ENCODE measurements at places on chromosomes 2 and 18.

- DNase-seq, result no peak
Measured at GRCh38 chr2:113138428-113139322, 11.3 kb downstream of the IL1RN start.

DNA sequence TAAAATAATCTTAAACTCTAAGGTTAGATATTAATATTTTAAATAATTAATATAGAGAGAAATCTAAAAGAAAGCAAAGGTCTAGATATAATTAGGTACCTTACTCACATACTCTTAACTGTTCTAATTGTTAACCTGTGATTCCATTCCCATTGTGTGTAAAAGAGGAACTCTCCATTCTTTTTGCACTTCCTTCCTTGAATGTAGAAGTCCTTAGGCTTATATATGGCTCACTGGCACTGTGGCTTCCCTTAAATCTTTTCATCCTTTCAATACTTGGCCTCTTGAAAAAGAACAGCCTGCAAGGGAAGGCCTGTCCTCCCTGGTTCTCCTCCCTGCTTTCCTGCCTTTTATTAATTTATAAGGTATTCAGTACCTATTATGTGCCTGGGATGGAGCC is 182.8 kb upstream of the FOSL2 start:
- no peak for DNase-seq

DNA sequence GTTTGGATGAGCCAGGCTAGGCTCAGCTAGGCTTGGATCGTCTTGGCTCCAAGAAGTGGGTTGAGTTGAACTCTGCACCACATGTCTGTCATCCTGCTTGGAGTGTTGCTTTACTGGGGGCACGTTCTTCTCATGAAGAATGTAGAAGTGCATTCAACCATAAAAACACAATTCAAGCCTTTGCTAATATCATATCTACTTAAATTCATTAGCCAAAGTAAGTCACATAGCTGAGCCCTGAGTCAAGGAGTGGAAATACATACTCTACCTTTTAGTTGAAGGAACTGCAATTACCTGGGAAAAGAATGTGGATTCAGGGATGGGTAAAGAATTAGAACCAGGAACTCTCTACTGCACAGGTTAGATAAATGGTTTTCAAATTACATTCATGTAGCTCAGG is 360.4 kb upstream of the KCNH7 start:
- no peak for DNase-seq

DNA sequence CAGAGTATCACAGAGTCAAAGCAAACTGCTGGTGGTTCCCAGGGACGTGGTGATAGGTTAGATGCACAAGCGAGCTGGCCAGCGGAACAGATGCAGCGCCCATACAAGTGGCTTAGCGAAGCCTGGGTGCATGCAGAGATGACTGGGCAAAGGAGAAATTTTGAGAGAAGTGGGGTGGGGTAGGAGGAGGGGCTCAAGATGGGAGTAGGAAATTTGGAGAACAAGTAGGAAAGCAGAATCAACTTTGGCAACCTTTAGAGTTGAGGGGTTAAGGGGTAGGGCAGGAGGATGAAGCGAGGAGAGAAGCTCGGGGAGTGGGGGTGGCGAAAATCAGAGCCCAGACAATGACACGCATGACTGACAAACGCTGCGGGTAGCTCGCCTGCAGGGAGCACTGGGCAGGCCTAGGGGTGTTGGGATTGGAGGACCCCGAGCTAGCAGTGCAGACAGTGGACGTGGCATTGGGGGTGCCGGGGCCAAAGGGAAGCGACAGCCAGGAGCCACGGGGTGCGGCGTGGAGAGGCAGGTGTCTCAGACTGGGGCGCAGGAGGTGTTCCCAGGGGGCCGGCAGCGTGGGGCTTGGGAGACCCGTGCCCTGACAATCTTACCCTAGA is 431 bp downstream of the FAM98A start:
- DNase-seq, result peak; percentile 75

- no peak for DNase-seq
Measured at GRCh38 chr2:197212344-197213262, 98.0 kb downstream of the ANKRD44 start.

DNA sequence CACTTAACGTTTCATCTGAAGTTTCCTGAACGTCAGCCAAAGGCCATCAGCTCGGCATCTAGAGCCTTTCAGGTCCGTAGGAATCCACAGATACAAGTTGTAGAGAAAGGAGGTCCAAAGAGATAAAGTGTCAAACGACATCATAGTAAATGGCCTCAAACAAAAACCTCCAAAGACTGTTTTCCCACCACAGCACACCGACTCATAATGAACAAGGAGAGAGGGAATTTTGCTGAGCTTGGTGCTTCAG is 150.3 kb downstream of the PXDN start:
- DNase-seq, result no peak

- no peak for DNase-seq
Measured at GRCh38 chr2:224613543-224614286, 28.6 kb upstream of the CUL3 start.

DNA sequence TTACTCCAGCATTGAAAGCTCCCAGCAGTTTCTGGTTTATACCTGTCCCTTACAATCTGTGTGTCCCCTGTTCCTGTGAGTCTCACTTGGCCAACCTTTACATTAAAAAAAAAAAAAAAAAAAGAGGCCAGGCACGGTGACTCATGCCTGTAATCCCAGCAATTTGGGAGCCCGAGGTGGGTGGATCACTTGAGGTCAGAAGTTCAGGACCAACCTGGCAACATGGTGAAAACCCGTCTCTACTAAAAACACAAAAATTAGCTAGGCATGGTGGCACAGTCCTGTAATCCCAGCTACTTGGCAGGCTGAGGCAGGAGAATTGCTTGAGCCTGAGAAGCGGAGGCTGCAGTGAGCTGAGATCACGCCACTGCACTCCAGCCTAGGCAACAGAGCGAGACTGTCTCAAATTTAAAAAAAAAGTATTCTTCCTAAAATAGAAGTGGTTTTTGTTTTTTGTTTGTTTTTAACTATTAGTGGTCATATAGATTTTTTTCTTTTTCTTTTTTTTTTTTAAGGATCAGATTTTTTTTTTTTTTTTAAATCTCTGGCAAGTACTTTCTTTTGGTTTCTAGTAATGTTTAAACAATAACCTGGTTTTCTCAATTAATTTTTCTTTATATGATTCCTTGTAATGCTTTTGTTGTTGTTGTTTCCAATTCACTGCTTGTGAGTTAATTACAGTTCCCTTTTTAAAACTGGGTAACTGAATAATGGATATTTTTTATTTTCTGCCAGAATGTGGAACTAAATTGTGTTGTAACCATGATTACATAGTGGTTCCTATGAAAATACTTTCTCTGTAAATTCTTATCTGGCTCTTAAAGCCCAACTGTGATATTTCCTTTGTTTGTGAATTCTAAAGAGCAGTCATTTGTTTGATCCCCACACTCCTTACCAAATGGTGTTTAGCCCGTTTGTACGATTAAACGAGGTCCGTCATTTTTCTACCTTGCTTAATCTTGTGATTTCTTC is 116.8 kb downstream of the CTAGE1 start:
- DNase-seq, result no peak

- no peak for DNase-seq
Measured at GRCh38 chr2:65660340-65660739, 227.9 kb upstream of the SPRED2 start.

DNA sequence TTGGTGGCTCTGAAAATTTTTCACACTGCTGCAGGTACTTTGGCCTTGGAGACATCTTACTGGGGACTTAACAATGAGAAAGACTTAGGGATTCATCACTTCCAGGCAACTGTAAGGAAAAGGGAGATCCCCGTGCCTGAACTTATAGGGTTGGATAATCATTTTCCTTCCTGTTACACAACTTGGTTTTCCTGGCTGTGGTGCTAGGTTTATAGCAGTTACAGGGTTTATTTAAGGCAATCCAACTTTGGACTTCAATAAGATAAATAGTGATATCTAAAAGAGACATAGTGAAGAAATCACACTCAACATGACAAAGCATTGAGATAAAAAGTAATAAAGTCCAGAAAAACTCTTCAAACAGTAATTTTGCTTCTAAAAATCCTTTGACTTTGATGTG is 70.2 kb upstream of the RAPH1 start:
- DNase-seq, result no peak

- DNase-seq, result no peak
Measured at GRCh38 chr2:105865222-105865913, 120.7 kb downstream of the NCK2 start.

- no peak for DNase-seq
Measured at GRCh38 chr2:122101319-122101718, 345.9 kb downstream of the TSN start.

DNA sequence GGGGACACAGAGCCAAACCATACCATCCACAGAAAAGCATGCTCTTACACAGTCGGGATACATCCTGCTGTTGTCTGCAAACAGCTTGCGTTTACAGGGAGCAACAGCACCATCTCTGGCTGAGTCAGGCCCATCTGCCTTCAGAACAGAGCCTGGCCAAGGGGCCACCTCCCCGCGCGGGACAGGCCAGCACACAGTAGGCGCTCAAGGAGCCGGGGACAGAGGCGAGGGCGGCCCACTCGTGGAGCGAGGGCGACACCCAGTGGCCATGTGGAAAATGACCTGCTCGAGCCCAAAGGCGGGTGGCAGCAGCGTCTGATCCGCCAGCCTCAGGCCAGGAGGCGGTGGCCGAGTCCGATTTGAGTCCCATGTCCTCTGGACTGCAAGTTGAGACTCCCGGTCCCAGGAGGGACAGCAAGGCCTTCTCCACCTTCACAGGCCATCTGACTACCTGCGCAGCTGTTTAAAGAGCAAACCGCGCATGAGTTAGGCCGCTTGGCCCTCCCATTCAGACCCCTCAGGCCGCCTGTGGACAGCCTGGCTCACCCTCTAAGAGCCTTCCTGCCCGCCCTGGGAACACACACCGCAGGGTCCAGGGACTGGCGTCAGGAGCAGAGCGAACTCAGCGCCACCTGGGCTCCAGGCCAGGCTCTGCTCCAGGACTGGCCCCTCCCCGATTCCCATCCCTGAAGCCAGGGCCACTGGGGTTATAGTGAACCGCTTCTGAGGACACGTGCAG is 38.3 kb downstream of the TTC32 start:
- DNase-seq, result peak; percentile 89

- DNase-seq, result no peak
Measured at GRCh38 chr2:170525566-170525900, 189.6 kb upstream of the SP5 start.

- DNase-seq, result no peak
Measured at GRCh38 chr2:74255660-74256213, 57.3 kb downstream of the MTHFD2 start.

GRCh38 chr2:178142274-178143065 is 30.2 kb downstream of the RBM45 start:
- no peak for DNase-seq

DNA sequence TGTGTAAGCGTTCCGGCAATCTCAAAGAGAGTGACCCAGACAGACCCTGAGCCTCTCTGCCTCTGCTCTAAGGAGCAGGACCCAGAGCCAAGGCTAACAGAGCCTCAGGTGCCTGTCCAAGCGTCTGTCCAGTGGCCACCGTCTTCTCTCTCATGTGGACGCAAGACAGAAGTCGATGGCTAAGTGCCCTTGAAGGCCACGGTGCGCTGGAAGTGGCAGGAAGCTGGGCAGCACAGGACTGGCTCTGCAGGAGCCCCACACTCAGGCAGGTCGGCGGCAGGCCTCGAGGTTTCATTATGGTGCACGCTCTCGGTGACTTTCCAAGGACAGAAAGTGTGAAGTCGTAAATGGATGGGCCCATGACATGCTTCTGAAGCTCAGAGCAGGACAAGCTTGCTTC is 49.1 kb downstream of the HDAC4 start:
- no peak for DNase-seq

DNA sequence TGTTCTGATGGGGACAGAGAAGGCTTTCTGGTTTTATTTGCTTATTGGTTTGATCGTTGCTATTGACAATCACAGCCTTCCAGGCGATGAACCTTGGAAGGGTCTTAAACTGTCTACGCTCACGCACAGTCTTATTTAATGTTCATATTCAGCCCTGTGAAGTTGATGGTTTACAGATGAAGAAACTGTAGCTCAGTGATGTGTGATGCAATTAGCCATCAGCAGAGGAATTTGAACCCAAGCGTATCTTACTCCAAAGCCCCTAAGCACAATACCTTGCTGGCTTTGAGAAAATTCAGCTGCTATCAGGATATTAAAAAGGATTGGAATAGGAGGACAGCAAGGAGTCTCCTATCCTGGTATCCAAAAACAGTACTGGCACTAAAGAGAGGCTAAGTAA is 98.3 kb upstream of the STPG4 start:
- DNase-seq, result no peak

DNA sequence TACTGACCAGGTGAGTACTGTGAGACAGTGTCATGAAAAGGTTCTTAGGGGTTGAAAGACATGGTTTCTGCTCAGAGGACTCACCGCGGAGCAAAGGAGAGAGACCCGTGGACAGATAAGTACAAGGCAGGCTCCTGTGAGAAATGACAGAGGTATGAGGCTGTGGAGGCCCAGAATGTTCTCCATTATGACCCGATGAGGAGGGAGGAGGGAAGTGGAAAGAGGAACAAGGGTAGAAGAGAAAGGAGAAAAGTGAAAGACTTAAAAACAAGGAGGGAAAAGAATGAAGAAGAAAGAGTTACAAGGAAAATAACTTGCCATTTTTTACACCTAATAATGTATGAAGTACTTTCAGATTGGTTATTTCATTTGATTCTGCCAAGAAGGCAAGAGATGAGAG is 29.8 kb downstream of the MAPRE3 start:
- no peak for DNase-seq

DNA sequence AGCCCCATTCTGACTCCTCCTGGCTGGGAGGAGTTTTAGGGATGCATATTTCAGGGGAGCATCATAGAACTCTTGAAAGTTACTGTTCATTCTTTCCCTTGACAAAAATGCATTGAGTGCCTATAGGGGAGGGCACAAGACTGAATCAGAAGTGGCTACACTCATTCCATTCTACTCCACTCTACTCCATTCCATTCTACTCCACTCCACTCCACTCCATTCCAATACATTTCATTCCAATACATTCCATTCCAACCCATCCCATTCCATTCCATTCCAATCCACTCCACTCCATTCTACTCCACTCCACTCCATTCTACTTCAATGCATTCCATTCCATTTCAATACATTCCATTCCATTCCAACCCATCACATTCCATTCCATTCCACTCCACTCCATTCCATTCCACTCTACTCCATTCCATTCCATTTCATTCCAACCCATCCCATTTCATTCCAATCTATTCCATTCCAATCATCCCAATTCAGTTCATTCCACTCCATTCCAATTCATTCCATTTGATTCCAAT is 110.8 kb downstream of the LOXHD1 start:
- DNase-seq, result no peak

All from activated CD8-positive, alpha-beta memory T cell treated with anti-CD3 and anti-CD28 coated beads, Interleukin-2, amount 50 U/mL, for 48 hours (primary cell).